Stimulated activated CD4-positive, alpha-beta T cell treated with anti-CD3 and anti-CD28 coated beads, TNF-alpha, amount 100 ng/mL, for 4 hours (primary cell): ENCODE measurements at places on chromosomes 16 and 17.

- no peak for DNase-seq
Measured at GRCh38 chr17:27459433-27459832, 3.2 kb downstream of the KSR1 start.

DNA sequence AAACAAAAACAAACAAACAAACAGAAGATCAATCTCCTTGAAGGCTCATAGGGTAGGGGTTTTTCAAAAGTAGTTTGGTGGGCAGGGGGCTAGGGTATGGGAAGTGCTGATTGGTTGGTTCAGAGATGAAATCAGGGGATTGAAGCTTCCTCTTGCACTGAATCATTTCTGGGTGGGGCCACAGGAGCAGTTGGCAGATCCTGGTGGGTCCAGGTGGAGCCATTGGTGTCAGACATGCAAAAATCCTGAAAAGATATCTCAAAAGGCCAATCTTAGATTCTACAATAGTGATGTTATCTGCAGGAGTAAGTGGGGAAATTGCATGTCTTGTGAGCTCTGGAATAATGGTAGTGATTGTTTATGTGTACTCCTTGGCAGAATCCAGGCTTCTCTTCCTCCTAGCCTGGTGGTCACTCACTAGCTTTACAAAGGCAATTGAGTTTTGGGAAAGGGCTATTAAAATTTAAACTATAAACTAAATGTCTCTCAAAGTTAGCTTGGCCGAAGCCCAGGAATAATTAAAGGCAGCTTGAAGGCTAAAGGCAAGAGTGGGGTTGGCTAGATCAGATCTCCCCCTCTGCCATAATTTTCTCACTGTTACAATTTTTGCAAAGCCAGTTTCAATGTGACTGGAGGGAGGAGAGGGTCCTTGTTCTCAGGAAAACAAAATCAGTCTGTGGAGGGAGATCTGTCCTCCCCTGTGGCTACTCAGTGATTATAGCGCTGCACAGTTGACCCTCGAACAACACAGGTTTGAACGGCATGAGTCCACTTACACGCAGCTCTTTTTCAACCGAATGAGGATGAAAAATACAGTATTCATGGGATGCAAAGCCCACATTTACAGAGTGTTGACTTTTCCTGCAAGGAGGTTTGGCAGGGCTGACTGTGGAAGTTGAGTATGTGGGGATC is 45.2 kb downstream of the RNF112 start:
- DNase-seq: no peak

DNA sequence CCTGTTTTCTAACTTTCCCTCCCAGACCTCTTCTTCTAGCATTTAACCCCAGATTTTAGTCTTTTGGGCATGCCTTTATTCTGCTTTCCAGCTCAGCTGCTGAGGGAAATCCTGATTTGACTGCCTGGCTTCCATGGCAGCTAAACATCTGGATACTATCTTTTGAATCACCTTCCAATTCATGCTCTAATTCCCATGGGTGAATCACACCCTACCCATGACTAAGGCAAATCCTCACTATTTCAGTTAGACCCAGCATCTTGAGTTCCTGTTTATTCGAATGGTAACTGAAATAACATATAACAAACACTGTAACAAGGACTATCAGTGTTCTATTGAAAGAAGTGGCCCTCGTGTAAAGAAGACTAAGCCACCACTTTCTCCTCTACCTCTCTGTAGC is 29.8 kb downstream of the CA10 start:
- DNase-seq: no peak

- DNase-seq: no peak
Measured at GRCh38 chr17:9223531-9223930, 202.2 kb downstream of the NTN1 start.

GRCh38 chr17:58995247-58995940 is 111.3 kb downstream of the TRIM37 start:
- no peak for DNase-seq
